Stimulated activated CD4-positive, alpha-beta T cell treated with anti-CD3 and anti-CD28 coated beads, Interleukin-4, amount 100 ng/mL, for 1 hour (primary cell): ENCODE measurements at places on chromosomes 3 and 15.
A peak's percentile ranks its signal among the peaks of the same experiment; 100 is the strongest.

- DNase-seq = no peak
Observed at GRCh38 chr3:77693147-77693546, 653.2 kb downstream of the ROBO2 start.

GRCh38 chr15:77659350-77660321 lies 26.9 kb upstream of the LINGO1 start:
- peak; percentile 21 for DNase-seq

DNA sequence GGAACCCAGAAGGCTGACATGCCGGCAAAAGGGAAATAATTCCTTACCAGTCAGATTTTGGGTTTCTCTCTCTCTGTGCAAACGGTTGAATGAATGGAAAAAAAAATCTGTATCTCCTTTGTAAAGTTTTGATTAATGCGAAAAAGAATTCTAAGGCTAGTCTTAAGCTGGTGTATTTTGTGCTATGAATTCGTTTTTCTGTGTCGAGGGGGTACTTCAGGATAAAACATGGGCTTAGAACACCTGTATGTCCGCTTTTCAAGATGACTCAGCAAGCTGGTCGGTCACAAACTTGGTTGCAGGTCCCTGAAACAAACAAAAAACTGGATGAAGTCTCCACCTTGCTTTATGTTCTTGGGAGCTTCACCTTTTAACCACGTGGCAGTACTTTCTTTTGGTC lies 28.5 kb downstream of the IGDCC3 start:
- no peak for DNase-seq

GRCh38 chr3:171960159-171960558 lies 79.2 kb upstream of the FNDC3B start:
- DNase-seq = no peak

GRCh38 chr3:108159105-108159504 lies 63.1 kb downstream of the IFT57 start:
- no peak for DNase-seq

DNA sequence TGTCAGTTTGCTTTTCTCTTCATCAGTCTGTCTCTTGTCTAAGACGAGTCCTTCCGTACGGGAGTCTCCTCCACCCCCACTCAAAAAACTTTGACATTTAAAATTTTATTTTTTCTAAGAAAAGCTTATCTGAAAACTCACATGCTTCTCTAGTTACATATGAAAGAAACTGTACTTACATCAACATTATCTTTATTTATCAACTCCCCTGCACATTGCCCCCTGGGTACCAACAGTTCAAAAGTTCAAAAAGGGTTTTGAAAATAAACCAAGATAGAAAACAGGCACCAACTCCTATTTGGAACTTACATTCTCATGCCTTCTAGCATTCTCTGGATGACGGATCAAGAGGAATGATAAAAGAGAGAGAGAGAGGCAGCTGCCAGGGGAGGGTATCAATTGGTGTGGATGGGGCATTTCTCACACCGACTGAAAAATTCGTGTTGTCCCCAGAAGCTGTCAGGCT lies 182.5 kb downstream of the FOXP1 start:
- DNase-seq = no peak

- DNase-seq = no peak
Observed at GRCh38 chr3:42696356-42697288, 6.0 kb downstream of the HHATL start.

DNA sequence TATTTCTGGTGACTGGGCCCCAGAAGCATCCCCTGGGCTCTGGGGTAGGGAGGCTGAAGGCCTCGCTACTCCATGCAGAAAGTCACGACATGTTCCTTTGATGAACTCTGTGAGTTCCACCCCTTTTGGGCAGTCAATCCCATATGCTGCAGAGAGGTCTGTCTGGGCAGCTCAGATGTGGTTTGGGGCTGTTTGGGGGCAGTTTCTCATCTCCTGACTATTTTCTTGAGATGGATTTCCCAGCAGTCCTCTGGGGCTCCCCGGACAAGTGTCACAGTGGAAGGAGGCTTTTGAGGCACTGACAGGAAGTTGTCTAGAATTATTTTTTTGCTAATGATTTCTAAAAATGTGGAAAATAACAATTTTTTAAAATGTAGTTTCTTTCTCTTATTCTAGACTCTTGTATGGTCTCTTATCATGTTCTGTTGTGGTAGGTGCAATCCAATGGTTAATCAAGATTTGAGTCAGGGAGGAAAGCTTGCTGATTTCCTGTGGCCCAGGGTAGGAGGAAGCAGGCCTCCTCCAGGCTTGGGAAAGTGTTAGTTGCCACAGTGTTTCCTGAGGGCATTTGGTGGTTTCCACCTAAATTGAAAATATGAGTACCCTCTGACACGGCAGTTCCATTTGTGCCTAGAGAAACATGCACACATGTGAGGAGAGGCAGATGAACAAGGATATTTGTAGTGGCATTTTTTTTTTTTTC lies 19.9 kb upstream of the TATDN2 start:
- DNase-seq = peak; percentile 16

GRCh38 chr3:85881833-85882393 lies 923.1 kb downstream of the CADM2 start:
- DNase-seq = no peak

- no peak for DNase-seq
Observed at GRCh38 chr3:44186111-44186672, 55.5 kb upstream of the TOPAZ1 start.

GRCh38 chr15:48936666-48937065 lies 27.1 kb downstream of the SHC4 start:
- no peak for DNase-seq

DNA sequence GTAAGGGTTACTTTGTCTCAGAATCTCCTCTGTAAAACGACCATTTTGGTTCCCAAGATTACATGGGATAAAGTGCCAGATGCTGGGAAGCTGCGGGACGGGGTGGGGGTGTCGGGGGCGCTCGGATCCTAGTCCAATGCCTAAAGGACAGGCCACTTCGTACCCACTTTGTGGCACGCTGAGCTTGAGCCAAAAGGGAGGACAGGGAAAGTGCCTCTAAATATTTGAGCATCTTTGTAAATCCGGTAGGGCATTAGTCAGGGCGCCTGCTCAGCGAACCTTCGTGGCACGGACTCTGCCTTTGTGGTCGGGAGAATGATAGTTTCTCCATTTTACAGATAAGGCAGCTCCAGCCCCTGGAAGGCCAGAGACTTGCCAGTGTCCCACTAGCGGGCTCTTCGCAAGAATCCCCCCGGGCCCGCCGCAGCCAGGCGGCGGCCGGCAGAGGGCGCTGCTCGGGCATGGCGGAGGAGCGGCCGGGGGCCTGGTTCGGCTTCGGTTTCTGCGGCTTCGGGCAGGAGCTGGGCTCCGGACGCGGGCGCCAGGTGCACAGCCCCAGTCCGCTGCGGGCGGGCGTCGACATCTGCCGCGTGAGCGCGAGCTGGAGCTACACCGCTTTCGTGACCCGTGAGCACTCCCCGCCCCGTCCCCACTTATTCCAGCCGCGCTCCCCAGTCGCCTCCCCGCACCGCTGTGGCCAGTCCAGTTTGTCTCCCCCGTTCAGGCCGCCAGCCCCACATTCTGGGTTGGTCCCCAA lies 1.8 kb downstream of the RCCD1 start:
- peak; percentile 68 for DNase-seq
